ENCODE measurements at places on chromosomes 13 and 19. TPM values are rescaled to one million over a fixed set of nuclear protein-coding genes. Genes with fewer than 3 reads are reported as not detected.

NFIX gene
- total RNA-seq = 16.9 TPM

LRRC8E gene
- total RNA-seq = 3.4 TPM

PRR36 gene
- 1.0 TPM for total RNA-seq

ZNF8 gene
- total RNA-seq = 4.6 TPM

PROZ gene
- total RNA-seq = not detected

OR4F17 gene
- total RNA-seq = not detected

SELENOV gene
- not detected for total RNA-seq

HSD17B14 gene
- 2.1 TPM for total RNA-seq

TUBB4A gene
- total RNA-seq = 3.0 TPM

ZNF493 gene
- 36.6 TPM for total RNA-seq

SOX1 gene
- total RNA-seq = not detected

SEMA6B gene
- total RNA-seq = 11.5 TPM

ZNF835 gene
- 4.0 TPM for total RNA-seq

TMPRSS9 gene
- total RNA-seq = not detected

ZNF418 gene
- 2.6 TPM for total RNA-seq

CGB1 gene
- total RNA-seq = not detected

C1QTNF9 gene
- total RNA-seq = 0.78 TPM

CELF5 gene
- not detected for total RNA-seq

APOC1 gene
- 5.4 TPM for total RNA-seq

IFT88 gene
- total RNA-seq = 16.5 TPM

DAND5 gene
- not detected for total RNA-seq

ZNF607 gene
- total RNA-seq = 4.2 TPM

SIGLEC12 gene
- not detected for total RNA-seq

VSIG10L gene
- total RNA-seq = 1.3 TPM

SMIM24 gene
- 11.4 TPM for total RNA-seq

CD177 gene
- 0.52 TPM for total RNA-seq

ODAD3 gene
- total RNA-seq = not detected

ZNF492 gene
- 0.99 TPM for total RNA-seq

KIR2DL3 gene
- not detected for total RNA-seq

PCSK4 gene
- 5.2 TPM for total RNA-seq

ANGPTL4 gene
- 68.7 TPM for total RNA-seq

MEF2B gene
- total RNA-seq = not detected

CASP14 gene
- total RNA-seq = not detected

DCT gene
- 0.78 TPM for total RNA-seq

LGALS7B gene
- not detected for total RNA-seq

ERCC1 gene
- total RNA-seq = 91.3 TPM

TMEM59L gene
- 0.66 TPM for total RNA-seq

PSG7 gene
- not detected for total RNA-seq

IQCN gene
- 7.0 TPM for total RNA-seq

ZNF729 gene
- total RNA-seq = not detected

ZNF132 gene
- total RNA-seq = 5.9 TPM

ACER1 gene
- not detected for total RNA-seq

NAXD gene
- total RNA-seq = 23.4 TPM

All from body of pancreas (tissue), 4 donors.